ENCODE measurements at places on chromosomes 6 and 20.
A peak's percentile ranks its signal among the peaks of the same experiment; 100 is the strongest.

- no peak for DNase-seq
Measured at GRCh38 chr6:155883334-155883731, 427.7 kb upstream of the NOX3 start.

GRCh38 chr6:32960563-32960962, 7.7 kb upstream of the HLA-DMA start:
- no peak for DNase-seq

- DNase-seq, result no peak
Measured at GRCh38 chr6:157942351-157942750, 39.3 kb upstream of the SYNJ2 start.

DNA sequence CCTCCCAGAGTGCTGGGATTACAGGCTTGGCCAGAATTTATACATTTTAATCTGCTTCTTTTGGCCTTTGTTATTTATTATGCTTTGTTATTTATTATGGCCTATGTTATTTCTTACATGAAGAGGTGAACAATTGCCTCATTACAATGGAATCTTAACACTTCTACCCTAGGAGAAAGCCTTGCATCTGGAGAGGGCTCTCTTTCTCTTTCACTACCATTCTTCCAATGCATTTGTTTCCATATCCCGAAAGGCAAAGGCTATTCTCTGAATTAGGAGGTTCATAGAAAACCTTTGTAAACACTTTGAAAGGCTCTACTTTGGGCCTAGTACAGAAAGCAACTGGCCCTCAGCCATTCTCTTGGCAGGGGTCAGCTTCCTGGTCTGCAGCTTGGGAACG, 19.9 kb upstream of the DEK start:
- no peak for DNase-seq

- peak; percentile 97 for DNase-seq
Measured at GRCh38 chr20:53939572-53940359, 130.6 kb downstream of the BCAS1 start.

DNA sequence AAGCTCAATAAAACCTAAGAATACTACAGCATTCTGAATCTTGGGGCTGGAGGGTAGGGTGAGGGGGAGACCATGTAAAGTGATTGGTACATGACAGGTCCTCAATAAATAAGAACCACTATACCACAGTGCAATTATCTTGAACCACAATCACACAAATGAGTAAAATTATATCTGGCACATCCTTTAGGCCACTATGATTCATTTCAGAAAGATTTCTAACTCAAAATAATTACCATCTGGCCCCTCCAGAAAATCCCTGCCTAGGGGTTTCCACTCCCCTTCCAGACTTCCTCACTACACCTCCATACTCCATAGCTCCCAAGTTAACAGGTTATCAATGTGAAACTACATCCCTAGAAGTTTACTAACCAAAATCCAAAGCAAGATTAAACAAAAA, 19.7 kb downstream of the AKIRIN2 start:
- DNase-seq, result no peak

DNA sequence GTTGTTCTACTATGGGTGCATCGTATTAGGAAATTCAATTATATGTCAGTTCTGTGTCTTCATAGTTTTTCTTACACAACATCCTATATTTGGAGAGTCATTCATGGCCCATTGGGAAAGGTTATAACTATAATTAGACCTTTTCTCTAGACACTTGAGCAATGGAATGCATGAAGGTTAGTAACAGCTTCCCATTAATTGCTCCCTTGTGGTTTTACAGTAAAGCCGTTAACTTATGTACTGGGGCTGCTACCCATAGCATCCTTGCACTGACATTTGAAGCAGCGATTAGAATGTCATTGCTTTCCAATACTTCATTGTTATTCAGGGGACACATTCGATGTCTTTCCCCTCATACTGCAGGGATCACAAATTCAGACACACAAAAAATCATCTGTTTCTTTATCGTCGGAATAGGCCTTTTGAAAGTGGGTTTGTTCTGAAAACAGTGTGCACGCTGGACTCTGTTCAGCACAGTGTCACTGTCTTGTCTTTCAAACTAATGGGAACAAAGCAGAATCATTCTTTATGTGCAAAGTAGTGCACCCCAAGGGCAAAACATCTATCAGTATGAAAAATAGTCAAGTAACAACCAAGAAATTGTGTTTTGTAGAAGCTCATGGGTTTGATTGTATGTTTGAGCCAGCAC, 634.3 kb upstream of the MAP3K7 start:
- no peak for DNase-seq

- DNase-seq, result no peak
Measured at GRCh38 chr6:74152096-74152675, 456.2 kb downstream of the CD109 start.

DNA sequence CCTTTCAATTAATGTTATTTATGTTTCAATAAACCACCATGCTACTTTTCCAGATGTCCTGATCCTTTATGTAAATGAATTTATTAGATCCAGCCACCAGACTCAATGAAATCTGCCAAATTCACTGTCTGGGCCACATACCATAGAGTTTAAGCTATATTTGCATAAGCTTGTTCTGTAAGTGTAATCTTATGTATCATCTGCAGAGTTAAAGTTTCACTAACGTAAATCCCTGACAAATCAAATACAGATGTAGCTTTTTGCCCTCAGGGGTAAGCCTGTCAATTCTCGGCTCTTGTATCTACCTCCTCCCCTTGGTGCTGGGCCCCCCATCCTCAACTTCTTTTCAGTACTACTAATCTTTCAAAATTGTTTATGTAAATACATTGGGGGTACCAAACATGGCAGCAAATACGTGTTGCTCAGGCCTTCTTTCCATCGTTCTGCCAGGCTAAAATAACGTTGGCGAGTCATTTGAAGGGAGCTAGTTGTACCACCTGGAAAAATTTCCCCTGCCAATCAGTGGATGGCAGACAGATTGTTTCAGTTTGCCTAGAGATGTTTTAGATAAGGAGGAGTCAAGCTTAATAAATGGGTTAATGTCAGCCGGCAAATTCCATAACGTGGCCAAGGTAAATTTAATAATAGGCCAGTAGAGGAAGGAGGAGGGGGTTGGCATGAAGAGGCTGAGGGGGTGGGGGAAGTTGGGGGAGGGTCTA, 79.6 kb downstream of the RPS12 start:
- no peak for DNase-seq

DNA sequence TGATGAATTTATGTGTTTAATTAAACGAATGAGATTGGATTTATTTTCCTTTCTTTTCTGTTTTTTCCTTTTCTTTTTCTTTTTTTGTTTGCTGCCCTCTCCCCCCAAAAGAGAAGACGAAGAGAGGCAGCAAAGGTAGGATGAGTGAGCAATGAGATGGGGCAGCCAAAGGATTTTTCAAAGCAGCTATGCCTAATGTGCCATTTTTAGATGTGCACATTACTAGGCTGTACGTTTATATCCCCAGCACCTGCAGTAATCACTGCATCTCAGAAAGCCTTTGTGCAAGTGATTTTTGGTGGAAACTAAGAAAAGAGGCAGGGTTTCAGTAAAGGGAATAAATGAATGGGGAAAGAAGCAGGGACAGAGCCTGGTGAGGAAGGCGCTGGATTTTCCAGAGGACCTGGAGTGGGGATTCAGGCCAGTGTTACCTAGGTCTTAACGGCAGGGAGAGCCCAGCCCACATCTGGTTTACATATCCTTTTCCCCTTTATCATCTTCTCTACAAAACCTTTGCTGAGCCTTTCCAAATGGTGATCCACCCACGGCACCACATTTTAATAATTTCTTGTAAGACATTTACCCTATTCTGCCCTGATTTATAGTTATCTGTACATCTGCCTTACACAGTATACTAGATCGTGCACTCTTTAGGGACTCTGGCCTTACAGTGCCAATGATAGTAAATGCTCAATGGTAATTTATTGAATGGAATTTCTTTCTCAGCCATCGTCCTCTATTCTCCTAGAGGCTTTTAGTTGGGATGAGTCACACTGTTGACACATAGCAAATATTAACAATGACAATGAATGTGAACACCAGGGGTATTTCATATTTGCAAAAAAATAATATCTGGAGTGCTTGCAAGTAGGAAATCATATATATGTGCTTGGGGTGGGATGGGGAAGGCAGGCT, 38.3 kb upstream of the ATXN1 start:
- DNase-seq, result peak; percentile 16

DNA sequence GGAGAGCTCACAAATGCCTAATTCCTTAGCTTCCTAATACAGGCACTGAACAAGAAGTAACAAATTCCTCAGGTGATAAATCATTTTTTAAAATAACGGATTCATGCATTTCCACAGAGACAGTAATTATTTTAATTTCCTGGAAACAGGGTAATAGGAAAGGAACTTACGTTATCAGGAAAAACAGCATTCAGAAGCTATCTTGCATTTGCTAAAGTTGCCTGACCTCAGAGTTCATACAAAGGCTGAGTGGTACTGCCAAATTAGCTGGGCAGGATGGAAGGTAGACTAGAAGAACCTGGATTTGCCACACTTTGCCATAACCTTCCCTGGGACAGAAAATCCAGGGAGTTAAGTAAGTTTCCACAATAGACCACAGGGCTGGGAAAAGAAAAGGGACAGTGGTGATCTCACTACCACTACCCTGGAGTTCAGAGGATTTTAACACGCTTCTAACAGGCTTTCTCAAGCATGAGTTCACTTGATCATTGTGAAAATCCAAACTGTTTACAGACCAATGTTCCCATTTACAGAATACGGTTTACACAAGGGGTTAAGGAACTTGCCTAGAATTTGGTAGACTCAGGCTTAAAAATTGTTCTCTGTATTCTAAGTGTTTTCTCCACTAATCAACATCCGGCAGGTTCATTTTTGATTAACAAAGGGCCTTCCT, 57.0 kb downstream of the KIF13A start:
- no peak for DNase-seq

DNA sequence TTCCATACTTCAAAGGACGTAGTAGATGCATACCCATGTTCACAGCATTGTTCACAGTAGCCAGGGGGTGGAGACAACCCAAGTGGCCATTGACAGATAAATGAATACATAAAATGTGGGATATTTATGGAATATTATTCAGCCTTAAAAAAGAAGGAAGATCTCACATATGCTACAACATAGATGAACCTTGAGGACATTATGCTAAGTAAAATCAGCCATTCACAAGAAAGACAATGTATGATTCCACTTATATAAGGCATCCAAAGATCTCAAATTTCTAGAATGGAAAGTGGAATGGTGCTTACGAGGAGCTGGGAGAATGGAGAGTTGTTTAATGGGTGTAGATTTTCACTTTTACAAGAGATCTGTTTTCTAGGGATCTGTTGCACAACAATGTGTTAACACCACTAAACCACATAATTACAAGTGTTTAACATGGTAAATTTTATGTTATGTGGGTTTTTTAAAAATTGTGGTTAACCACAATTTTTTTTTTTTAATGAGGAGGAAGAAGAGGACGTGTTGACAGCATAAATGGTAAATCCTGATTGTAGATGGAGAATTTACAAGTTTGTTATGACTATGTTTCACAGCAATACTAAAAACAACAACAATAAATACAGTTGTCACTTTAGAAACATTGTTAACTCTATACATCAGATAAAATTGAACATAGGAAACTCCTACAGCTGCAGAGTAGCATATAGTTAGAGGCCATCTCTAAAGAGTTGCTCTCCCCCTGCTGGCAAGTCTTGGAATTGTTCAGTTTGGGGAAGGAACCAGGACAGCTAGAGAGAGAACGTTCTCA, 41.6 kb downstream of the CCN2 start:
- peak; percentile 80 for DNase-seq

DNA sequence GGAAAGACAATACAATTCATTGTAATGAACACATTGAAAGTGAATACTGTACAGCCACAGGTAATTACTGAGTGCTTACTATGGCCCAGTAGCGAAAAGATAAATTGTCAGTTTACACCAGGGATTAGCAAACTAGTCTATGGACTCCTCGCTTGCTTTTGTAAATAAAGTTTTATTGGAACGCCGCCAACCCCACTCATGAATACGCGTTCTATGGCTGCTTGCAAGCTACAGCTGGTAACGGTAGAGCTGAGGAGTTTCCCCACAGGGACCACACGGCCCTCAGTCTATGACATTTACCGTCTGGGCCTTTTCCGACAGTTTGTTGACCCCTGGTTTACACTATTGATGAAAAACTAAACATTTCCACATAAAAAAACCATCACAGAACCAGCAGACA, 24.2 kb downstream of the LAMA5 start:
- no peak for DNase-seq

- peak; percentile 11 for DNase-seq
Measured at GRCh38 chr6:338815-339262, 46.6 kb downstream of the DUSP22 start.
